ENCODE measurements at places on chromosomes 4 and X.

DNA sequence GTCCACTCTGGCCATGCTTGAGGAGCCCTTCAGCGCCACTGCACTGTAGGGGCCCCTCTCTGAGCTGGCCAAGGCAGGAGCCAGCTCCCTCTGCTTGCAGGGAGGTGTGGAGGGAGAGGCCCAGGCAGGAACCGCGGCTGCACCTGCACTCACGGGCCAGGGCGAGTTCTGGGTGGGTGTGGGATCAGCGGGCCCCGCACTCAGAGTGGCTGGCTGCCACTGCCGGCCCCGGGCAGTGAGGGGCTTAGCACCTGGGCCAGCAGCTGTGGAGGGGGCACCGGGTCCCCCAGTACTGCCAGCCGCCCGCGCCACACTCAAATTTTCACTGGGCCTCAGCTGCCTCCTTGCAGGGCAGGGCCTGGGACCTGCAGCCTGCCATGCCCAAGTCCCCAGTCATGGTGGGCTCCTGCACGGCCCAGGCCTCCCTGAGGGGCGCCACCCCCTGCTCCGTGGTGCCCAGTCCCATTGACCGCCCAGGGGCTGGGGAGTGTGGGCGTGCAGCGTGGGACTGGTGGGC is 347.2 kb upstream of the SPOCK3 start:
- DNase-seq = no peak

- DNase-seq = no peak
Measured at GRCh38 chrX:129632443-129632842, 22.3 kb downstream of the APLN start.

GRCh38 chr4:7630568-7631287 is 196.0 kb upstream of the PSAPL1 start:
- DNase-seq = no peak

DNA sequence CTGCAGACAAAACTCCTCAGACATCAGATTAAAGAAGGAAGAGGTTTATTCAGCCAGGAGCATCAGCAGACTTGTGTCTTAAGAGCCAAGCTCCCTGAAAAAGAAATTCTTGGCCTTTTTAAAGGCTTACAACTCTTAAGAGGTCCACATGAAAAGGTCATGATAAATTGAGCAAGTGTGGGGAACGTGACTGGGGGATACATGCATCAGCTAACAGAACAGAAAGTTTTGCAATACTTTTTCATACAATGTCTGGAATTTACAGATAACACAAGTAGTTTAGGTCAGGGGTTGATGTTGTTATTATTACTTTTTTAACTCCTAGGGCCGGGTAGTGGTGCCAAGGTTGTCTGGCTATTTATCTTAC is 55.6 kb upstream of the RBMX start:
- DNase-seq = no peak

GRCh38 chr4:39706741-39707511 is 9.0 kb downstream of the UBE2K start:
- no peak for DNase-seq

DNA sequence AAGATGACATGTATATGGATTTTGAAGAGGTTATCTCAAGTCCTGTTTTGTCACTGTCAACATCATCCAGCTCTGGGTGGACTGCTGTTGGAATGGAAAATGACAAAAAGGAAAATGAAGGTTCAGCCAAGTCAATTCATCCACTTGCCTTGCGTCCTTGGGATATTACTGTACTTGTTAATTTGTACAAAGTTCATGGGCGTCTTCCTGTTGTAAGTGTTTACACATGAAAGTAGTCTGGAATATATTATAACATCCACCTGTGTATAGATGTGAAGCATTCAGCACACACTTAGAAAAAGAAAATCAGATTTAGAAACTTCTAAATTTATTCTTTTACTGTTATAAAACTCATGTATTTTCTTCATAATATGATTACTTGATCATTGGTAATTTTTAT is 67.2 kb downstream of the BLTP1 start:
- DNase-seq = no peak

DNA sequence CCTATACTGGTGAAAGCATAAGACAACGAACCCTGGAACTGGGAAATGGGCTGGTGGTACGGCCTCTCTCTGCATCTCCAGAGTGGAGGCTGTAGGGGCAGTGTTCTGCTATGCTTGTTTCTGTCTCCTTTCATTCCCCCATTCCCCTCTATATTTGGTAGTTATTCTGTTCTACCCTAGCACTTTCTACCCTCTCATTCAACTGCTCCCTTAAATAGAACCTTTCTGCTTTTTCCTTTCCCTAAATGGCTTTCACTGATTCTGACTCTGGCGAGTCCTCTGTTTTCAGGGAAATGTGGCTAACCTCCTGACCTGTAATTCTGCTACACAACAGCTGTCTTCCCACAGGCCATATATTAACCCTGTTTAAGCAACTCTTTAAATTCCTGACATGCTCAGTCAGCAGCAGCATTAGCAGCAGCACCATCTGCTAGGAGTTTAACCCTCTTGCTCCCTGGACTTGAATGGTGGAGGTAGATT is 94.2 kb downstream of the CXCL13 start:
- DNase-seq = no peak

- DNase-seq = no peak
Measured at GRCh38 chrX:82218361-82218760, 1016.5 kb downstream of the SH3BGRL start.

- no peak for DNase-seq
Measured at GRCh38 chr4:38919494-38919893, 51.9 kb downstream of the FAM114A1 start.

GRCh38 chr4:154634058-154634457 is 21.6 kb upstream of the FGG start:
- no peak for DNase-seq

- DNase-seq = peak; percentile 1
Measured at GRCh38 chr4:40576651-40577480, 52.8 kb downstream of the RBM47 start.

DNA sequence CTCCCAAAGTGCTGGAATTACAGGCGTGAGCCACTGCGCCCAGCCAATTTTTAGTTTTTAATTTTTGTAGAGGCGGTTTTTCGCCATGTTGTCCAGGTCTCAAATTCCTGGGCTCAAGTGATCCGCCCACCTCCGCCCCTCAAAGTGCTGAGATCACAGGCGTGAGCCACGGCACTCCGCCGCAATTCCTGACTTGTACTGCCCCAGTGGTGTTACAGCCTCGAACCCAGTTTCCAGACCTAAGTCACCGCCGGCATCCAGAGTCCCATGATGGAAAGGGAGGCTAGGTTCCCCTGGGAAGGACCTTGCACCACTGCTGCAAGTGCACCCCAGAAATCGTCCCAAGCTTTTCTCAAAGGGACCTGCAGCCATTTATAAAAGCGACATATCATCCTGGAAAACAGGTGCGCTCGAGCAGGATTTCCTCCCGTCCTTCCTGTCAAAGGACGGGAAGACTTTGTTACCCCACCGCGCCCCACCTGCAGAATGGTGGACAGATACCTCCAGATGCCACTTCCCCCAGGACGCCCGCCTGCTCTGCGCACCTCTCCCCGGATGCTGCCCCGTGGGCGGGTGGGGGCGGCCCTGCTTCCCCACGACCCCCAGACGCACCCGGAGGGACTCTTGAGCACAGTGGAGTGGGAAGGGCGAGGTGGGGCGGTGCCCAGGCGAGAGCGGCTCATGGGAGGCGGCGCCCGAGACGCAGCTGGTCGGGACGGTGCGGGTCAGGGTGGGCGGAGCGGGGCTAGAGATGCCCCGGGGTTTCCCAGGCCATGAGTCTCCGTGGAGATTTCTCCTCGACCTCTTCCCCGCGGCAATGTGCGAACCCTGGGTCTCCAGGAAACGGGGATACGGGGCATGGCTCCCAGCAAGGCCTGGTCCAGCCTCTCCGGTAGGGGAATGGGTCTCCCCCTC is 947 bp upstream of the RPL10 start:
- peak; percentile 50 for DNase-seq

DNA sequence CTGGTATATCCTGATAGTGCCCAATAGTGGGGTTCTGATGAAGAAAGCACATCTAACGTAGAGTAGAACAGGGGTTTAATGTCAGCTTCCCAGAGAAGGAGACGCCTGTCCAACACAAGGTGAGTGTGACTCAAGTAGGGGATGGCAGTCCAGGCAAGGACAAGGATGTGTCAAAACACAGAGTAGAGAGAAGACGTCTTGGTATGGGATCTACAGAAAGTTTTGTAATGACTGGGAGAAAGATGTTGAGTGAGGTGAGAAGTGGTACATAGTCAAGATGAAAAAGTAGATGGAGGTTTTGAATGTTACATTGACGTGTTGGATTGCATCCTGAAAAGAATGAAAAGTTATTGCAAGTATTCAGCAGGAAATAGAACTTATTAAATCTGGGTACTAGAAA is 124.4 kb downstream of the TMA16 start:
- DNase-seq = no peak

DNA sequence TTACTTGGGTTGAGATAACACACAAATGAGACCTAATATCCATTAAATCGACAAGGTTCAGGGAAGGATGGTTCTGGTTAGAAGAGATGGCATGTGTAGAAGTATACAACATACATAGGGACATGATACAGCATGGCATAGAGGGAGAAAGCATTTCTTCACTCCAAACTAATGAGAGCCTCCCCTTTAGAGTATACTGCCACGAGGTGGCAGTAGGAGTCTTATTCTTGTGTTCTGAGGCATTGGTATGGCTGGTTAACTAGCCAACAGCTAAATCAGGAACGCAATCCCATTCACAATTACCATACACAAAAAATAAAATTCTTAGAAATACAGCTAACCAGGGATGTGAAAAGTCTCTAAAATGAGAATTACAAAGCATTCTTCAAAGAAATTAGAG is 29.1 kb upstream of the TRO start:
- DNase-seq = no peak

DNA sequence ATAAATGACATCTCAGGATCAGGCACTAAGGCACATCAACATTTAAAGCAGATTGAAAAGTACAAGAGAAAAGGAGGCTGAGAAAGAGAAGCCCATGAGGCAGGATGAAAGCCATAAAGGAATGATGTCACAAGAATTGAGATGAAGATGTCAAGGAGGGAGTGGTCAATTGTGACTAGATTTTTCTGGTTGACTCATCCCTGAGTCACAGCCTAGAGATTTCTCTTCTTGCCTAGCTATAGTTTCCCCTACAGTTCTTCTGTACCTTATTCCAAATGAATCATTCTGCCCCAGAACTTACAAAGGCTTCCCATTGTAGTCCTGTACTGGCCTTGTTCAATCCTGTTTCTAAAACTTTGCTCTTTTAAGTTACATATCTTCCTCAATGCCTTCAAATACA is 3.4 kb upstream of the USP53 start:
- DNase-seq = no peak

DNA sequence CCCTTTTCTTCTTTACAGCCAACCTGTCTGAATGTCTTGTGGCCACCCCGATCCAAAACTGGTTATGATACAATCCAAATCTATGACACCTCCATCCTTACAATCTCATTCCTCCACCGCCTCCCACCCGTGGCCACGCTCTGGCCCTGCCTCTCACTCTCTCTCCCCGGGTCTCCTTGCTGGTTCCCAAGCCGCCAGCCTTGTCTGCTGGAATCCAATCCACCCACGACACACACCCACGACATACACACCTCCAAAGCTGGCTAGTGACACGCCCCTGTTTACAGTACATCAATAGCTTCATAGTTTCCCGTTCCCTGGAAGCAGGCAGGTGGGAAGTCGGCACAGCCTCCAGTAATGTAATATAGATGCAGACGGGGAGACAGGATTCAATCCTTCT is 99.0 kb downstream of the WFS1 start:
- no peak for DNase-seq

- no peak for DNase-seq
Measured at GRCh38 chr4:63063760-63064159, 1345.5 kb downstream of the TECRL start.

DNA sequence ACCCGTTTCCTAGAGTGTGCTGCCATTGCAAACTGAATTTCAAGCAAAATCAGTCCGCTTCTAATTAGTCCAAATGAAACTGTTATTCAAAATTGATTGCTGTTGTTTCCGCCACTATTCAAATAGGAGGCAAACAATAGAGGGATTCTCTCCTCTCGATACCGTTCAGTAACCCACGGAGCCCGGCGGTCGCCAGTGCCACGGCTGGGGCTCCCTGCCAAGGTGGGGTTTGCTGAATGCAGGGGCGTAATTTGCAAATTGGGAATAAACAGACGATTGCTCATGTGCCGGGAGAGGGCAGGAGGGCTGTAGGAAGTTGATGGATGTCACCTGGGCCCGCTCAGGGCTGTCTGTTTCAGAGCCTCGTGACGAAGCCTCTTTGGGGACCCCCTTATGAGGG is 8.8 kb downstream of the ADRA2C start:
- DNase-seq = no peak

GRCh38 chr4:142427456-142427855 is 418.6 kb downstream of the INPP4B start:
- no peak for DNase-seq

- DNase-seq = no peak
Measured at GRCh38 chrX:42804524-42804923, 26.6 kb upstream of the PPP1R2C start.

DNA sequence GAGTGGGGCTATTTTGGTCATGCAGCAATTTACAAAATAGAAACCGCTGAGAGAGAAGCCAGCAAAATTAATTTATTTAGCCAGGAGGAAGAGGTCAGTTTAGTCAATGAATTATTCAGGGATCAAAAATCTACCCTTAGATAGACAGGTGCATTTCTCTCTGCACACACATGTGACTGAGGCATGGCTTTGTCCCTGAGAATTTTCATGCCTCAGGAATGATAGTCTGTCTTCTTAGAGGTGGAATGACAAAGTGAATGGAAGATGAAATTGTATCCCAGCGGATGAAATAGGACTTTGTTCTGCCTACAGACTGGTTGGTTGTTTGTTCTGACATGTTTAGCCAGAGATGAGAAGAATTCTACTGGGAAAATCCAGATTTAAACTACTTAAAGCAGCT is 46.0 kb downstream of the ANKRD50 start:
- DNase-seq = no peak

DNA sequence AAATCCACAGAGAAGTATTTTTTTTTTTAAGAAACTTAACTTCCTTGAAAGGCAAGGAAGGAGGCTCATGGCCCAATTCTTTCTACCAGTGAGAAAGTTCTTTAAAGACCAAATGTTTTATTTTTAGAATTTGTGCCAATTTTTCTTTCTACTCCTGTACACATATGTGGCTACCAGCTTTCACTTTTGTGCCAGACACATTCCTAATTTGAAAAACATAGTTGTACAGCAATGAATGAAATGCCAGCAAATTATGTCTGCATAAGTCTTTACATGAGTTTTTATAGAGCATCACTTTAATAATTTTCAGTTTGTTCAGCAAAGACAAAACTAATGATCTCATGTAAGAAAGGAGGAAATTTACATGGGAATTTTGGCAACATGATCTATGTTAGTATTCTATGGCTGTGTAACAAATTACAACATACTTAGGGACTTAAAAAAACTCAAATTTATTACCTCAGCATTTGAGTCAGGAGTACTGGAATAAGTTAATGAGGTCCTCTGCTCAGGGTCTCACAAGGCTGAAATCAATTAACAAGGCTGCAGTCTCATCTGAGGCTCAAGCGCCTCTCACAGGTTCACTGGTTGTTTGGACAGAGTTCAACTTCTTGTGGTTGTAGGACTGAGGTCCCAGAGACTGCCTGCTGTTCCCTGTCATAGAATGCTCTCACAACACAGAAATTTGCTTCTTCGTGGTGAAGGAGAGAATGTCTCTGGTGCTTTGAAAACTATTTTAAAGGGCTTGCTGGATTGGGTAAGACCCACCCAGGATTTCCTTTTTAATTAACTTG is 678.2 kb upstream of the FAM241A start:
- no peak for DNase-seq

GRCh38 chrX:104284507-104284906 is 29.8 kb upstream of the ESX1 start:
- DNase-seq = no peak

All from stimulated activated CD8-positive, alpha-beta memory T cell treated with anti-CD3 and anti-CD28 coated beads, Interleukin-12 subunit alpha, Interleukin-12 subunit beta, amount 100 ng/mL, for 4 hours (primary cell).